Trophoblast cell (in vitro differentiated cells and primary cell): ENCODE measurements at places on chromosomes 6 and 20.
A peak's percentile ranks its signal among the peaks of the same experiment; 100 is the strongest.

DNA sequence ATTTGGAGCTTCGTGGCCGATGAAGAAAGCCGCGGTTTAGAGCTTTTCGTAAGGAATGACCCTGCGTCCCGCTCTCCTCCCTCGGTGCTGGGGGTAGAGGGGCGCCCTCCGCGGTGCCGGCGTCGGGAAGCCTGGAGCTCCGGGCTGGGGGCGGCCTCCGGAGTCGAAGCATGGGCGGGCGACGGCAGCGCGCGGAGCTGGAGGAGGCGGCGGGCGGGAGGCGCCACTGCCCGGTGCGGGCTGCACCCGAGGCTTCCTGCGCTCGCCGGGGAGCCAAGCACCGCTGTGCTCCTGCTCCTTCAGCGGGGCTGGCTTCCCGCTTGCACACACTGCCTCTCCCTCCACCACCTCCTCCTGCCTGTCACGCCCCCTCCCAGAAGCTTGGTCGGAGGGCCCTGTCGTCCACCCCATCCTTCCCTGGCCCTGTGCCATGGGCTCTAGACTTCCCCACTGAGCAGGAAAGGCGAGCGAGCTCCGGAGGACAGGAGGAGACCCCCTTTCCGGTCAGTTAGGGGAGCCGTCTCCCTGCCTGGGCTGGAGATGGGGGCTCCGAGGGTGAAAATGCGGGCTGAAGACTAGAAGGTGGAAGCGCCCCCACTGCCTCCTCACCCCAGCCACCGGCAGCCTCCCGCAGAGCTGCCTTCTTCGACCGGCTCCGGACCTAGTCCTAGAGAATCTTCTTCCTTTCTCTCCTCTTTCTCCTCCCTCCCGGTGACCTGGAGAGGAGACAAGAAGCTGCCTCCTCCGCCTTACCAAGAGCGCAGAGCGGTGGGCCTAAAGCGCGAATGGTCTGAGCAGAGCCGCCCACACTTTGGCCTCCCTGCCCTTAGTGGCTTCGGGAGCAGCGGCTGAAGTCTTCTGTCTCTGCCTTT is 1.8 kb downstream of the CDH4 start:
- DNase-seq: no peak

GRCh38 chr6:132511210-132511830 is 1.6 kb downstream of the STX7 start:
- no peak for DNase-seq

DNA sequence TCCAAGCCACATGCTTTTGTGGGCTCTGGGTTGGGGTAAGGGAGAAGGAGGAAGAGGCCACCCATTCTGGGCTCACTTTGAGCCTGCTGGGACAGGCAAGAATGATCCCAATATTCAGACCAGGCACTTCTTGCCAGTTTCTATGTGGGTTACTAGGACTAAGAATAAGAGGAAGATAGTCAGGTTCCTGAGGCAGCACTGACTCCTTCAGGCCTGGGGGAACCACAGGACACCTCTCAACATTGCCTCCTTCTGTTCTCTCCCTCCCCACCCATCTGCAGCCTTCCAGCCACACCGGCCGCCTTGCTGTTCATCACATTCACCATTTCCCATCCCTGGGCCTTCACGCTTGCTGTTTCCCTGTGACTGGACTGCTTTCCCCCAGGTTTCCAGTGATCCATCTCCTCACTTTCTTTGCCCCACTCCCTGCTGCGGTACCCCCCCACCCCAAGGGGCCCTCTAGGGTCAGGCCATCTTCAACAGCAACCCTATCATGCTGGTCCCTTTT is 69.2 kb upstream of the SIRPA start:
- DNase-seq: no peak

- DNase-seq: no peak
Observed at GRCh38 chr6:6712449-6713403, 124.2 kb downstream of the LY86 start.

- DNase-seq: no peak
Observed at GRCh38 chr6:162821102-162821501, 93.3 kb downstream of the PACRG start.

GRCh38 chr6:113774127-113774825 is 82.9 kb upstream of the MARCKS start:
- no peak for DNase-seq

DNA sequence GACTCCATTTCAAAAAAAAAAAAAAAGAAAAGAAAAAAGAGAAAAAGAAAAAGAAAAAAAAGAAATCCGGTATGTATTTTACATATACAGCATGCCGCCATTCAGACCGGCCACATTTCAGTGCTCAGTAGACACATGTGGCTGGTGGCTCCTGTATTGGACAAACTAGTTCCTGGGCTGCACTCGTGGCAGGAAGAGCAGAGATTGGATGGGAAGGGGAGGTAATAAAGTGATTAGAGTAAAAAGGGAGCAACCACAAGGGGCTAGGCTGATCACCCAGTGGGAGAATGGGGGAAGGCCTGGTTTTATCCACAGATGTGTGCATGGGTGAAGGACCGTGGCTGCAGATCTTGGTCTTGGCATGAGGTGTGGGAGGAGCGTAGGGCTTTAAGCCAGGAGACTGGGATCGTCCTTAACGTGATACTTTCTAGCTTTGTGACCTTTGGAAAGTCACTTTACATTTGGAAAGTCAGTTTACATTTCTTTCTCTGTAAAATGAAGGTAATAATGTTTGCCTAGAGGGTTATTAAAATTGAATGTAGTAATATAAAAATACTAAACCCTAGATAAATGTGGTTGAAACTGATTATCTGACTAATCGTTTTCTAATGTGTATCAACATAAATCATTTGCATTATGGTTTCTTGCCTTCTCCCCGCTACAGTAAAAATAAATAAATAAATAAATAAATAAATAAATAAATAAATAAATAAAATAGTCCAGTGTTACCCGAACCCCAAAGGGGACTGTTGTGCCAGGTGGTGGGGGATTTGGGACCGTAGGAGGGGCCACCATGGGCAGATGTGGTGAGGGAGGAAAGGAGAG is 869 bp upstream of the TRIM15 start:
- no peak for DNase-seq

DNA sequence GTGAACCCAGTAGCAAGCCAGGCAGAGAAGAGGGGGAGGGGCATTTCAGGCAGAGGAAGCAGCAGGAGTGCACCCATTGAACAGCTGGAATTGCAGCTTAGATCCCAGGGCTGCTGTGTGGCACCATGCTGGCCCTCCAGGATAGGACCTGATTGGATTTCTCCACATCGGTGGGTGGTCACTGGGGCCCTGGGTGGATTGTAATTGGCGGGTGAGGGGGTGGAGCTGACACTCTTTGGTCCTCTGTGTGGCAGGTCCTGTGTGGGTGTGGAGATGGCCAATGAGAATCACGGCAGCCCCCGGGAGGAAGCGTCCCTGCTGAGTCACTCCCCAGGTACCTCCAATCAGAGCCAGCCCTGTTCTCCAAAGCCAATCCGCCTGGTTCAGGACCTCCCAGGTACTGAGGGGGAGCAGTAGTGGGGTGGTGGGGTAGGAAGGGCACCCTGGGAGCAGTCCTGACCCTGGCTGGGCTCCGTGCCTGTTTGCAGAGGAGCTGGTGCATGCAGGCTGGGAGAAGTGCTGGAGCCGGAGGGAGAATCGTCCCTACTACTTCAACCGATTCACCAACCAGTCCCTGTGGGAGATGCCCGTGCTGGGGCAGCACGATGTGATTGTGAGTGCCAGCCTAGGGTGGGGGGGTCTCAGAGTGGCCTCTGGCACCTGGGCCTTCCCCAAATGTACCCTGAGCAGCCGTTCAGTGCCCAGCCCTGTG is 4.4 kb downstream of the PCIF1 start:
- no peak for DNase-seq

- no peak for DNase-seq
Observed at GRCh38 chr20:32637738-32638137, 36.0 kb downstream of the C20orf203 start.

DNA sequence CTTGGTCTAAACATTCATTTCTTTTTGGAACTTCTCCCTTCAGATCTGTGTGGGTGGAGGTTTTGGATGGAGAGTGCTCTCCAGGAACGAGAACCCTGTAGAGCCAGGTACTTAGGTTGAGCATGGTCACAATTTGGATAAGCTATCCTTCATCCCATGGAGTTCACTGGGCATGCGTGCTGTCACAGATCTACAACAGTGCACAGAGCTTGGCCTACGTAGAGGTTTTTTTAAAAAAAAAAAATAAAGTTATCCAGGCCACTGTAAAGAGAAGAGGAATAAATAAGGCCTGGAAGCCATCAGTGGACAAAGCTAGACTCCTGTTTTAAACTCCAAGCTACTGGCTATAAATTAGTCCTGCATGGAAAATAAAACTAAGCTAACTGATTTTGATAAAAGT is 165.6 kb downstream of the SLC24A3 start:
- no peak for DNase-seq

DNA sequence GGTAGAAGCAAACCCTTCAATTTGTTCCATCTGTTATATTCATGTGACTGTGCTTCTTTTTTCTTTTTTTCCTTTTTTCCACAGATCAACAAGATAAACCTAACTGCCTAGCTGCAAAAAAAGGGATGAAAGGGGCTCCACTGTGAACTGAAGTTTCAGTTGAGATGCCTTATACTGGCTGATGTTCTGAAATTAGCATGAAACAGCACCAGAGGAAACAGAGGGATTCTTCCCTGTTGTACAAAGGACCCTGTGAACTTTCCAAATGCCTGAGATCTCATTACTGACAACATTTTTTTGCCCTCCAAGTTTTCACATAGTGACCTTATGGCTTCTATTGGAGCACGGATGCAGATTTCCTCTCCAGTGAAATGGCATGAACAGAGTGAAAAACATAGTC is 302.7 kb upstream of the TFAP2D start:
- no peak for DNase-seq

- peak; percentile 91 for DNase-seq
Observed at GRCh38 chr6:37029249-37029971, 24.0 kb downstream of the FGD2 start.
